ENCODE measurements at places on chromosomes 3 and 15. TPM values are rescaled to one million over a fixed set of nuclear protein-coding genes. Genes with fewer than 3 reads are reported as not detected.

The GHRL gene
- not detected for total RNA-seq

The SLC25A38 gene
- total RNA-seq = 30.6 TPM

The NFKBIZ gene
- total RNA-seq = 165 TPM

The SSUH2 gene
- total RNA-seq = not detected

The SLC6A1 gene
- total RNA-seq = not detected

The CPN2 gene
- not detected for total RNA-seq

The IMPG2 gene
- total RNA-seq = 0.14 TPM

The DNASE1L3 gene
- total RNA-seq = not detected

The LTK gene
- 3.9 TPM for total RNA-seq

The MYO5C gene
- total RNA-seq = under 0.01 TPM

The TARS3 gene
- 12.5 TPM for total RNA-seq

The AMOTL2 gene
- total RNA-seq = 87.1 TPM

The ENTPD3 gene
- total RNA-seq = 0.22 TPM

The PLA2G4B gene
- total RNA-seq = 0.66 TPM

The SH2D7 gene
- total RNA-seq = not detected

The KLF15 gene
- total RNA-seq = 0.29 TPM

The CHRD gene
- total RNA-seq = 0.29 TPM

The PLSCR2 gene
- total RNA-seq = not detected

The APBA2 gene
- 20.8 TPM for total RNA-seq

The ATP2B2 gene
- total RNA-seq = not detected
